ENCODE measurements at places on chromosomes 3 and 15. TPM values are rescaled to one million over a fixed set of nuclear protein-coding genes. Genes with fewer than 3 reads are reported as not detected.

DNA sequence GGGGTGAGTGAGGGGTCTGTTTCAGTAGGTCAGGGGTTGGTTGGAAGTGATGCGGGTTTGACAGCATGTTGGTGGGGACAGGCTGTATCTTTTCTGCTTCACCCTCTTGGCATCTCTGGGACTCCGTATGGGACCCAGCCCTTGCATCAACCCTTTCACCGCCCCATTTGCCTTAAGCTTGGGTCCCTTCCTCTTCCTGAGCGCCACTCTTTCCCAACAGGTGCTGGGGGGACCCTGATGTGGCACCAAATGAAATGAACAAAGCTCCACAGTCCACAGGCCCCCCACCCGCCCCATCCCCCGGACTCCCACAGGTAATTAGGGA, 1.1 kb downstream of the EIF4G1 start:
- H3K4me1 ChIP-seq = peaks cover 11% of the 10 kb centered on the region
- no peaks in the 10 kb centered on the region for H3K36me3 ChIP-seq
- peak overlapping the region; percentile 99 for H3K27ac ChIP-seq
- no peak for DNase-seq

- H3K4me1 ChIP-seq = no peaks in the 10 kb centered on the region
- H3K27ac ChIP-seq = no peak overlapping the region
- DNase-seq = no peak
- H3K27me3 ChIP-seq = no peaks in the 10 kb centered on the region
- H3K4me3 ChIP-seq = no peak overlapping the region
These were observed 101.9 kb upstream of the ICE2 start for GRCh38 chr15:60580650-60581376.

CCDC13 gene
- 2.3 TPM for total RNA-seq

TMEM212 gene
- 1.3 TPM for total RNA-seq

DNAJB11 gene
- 41.6 TPM for total RNA-seq

GRCh38 chr15:55239440-55240124, 42.8 kb upstream of the RSL24D1 start:
- H3K27ac ChIP-seq = no peak overlapping the region
- no peak overlapping the region for H3K4me3 ChIP-seq
- no peaks in the 10 kb centered on the region for H3K4me1 ChIP-seq
- DNase-seq = no peak
- no peaks in the 10 kb centered on the region for H3K36me3 ChIP-seq

DNA sequence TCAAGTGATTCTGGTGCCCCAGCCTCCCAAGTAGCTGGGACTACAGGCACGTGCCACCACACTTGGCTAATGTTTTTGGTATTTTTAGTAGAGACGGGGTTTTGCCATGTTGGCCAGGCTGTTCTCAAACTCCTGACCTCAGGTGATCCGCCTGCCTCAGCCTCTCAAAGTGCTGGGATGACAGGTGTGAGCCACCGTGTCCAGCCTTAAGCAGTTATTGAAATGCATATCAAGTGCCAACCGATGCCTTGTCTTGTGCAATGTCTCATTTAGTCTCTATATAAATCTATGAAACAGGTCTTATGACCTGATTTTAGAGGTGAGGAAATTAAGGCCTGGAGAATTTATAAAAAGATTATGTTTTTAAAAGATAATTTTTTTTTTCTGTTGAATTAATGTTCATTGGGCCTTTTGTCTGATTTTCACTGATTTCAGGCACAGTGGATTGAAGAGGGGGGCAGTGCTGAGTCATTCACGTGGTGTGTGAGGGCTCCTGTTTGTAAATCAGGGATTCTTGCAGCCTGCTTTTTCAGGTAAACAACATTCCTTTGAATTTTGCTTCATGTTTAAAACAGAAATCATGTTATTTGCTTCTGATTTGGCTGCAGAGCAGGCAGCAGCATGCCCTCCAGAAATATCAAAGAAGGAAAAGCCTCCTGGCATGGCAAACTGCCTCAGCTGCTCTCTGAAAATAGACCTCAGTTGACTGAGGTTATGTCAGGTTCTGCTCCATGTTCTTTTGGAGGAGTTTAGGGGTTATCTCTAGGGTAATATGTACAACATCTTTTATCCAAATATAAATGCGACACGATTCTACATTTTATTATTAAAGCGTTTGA, 407.0 kb upstream of the RGMA start:
- H3K4me3 ChIP-seq = no peak overlapping the region
- H3K27me3 ChIP-seq = no peaks in the 10 kb centered on the region
- H3K36me3 ChIP-seq = no peaks in the 10 kb centered on the region
- no peak overlapping the region for H3K27ac ChIP-seq
- no peaks in the 10 kb centered on the region for H3K4me1 ChIP-seq
- no peak for DNase-seq

DNA sequence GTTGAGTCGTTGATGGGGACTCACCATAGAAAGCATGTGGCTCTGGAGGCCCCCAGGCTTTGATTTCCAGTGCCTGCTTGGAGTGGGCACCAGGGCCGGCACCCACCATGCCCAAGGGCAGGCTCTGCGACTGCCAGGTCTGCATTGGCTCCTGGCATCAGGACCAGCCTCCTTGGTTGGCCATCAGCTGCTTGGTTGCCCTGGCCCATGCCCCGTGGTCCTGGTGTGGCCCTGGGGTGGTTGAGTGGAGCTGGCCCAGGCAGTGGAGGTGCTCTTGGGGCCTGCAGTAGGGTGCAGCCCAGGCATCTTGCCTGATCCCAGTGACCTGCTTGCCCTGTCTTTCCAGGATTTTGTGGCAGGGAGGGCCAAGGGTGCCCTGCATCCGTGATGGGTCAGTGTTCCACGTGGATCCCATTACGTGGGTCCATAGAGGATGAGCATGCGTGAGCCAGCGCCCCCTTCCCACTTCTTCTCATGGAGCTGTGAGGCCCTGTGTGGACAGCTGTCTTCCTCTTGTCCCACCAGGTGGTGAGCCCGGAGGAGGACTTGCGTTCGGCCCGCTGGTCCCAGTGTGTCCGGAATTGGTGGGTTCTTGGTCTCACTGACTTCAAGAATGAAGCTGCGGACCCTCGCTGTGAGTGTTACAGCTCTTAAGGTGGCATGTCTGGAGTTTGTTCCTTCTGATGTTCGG, 187.0 kb downstream of the UBE3A start:
- H3K36me3 ChIP-seq = no peaks in the 10 kb centered on the region
- no peak overlapping the region for H3K27ac ChIP-seq
- H3K4me1 ChIP-seq = no peaks in the 10 kb centered on the region

MTFMT gene
- 28.5 TPM for total RNA-seq

GRCh38 chr3:27452368-27453090, 31.7 kb downstream of the SLC4A7 start:
- no peak overlapping the region for H3K27ac ChIP-seq
- no peaks in the 10 kb centered on the region for H3K4me1 ChIP-seq
- no peaks in the 10 kb centered on the region for H3K36me3 ChIP-seq
- H3K4me3 ChIP-seq = no peak overlapping the region

- H3K4me3 ChIP-seq = no peak overlapping the region
- H3K27ac ChIP-seq = no peak overlapping the region
- H3K27me3 ChIP-seq = no peaks in the 10 kb centered on the region
- DNase-seq = no peak
- H3K36me3 ChIP-seq = no peaks in the 10 kb centered on the region
- no peaks in the 10 kb centered on the region for H3K4me1 ChIP-seq
These were observed 223.3 kb upstream of the CCDC54 start for GRCh38 chr3:107153981-107154380.

DNA sequence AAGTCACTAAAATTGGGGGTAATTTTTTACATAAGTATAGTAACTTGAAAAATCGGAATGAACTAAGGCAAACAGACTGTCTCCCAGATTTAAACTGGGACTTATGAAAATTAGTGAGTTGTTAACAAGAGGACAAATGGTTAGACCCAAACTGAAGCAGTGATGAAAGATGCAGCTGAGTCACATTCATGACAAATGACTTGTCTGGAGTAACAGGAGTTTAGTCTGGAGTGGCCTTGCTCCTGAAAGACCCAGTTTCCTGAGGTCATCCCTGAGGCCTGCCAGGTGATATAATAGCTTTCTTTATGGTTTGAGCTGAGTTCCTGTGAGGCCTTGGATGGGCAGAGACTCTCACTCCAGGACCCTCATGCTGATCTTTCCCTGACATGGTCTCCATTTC, 9.6 kb upstream of the CTDSPL start:
- no peak for DNase-seq
- no peak overlapping the region for H3K4me3 ChIP-seq
- no peaks in the 10 kb centered on the region for H3K36me3 ChIP-seq
- H3K27ac ChIP-seq = no peak overlapping the region
- no peaks in the 10 kb centered on the region for H3K4me1 ChIP-seq

GRCh38 chr3:14602006-14602803, 49.4 kb upstream of the CCDC174 start:
- H3K36me3 ChIP-seq = no peaks in the 10 kb centered on the region
- H3K4me3 ChIP-seq = no peak overlapping the region
- H3K4me1 ChIP-seq = no peaks in the 10 kb centered on the region
- peaks cover 4% of the 10 kb centered on the region for H3K27me3 ChIP-seq
- no peak overlapping the region for H3K27ac ChIP-seq

GOLGA8Q gene
- 4.3 TPM for total RNA-seq

DNA sequence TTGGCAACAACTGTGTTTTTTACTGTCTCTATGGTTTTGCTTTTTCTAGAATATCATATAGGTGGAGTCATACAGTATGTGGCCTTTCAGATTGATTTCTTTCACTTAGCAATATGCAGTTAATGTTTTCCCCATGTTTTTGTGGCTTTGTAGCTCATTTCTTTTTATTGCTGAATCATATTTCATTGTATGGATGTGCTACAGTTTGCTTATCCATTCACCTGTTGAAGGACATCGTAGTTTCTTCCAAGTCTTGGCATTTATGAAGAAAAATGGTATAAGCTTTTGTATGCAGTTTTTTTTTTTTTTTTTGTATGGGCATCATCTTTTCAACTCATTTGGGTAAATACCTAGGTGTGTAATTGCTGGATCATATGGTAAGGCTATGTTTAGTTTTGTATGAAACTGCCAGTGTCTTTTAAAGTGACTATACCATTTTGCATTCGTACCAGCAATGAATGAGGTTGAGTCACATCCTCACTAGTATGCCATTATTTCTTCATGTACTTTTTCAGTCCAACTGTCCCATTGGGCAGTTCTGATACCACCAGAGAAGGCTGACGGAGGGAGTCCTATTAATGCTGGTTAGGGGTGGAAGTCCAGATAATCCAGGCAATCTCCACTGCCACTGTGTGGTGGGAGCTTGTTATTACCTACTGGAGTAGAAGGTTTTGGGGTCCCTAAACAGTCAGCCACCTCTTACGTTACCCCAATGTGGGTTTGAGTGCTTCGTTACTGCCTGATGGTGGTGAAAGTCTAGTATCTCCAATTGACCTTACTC, 210.5 kb downstream of the DOCK3 start:
- no peaks in the 10 kb centered on the region for H3K27me3 ChIP-seq
- DNase-seq = no peak
- H3K27ac ChIP-seq = no peak overlapping the region

DNA sequence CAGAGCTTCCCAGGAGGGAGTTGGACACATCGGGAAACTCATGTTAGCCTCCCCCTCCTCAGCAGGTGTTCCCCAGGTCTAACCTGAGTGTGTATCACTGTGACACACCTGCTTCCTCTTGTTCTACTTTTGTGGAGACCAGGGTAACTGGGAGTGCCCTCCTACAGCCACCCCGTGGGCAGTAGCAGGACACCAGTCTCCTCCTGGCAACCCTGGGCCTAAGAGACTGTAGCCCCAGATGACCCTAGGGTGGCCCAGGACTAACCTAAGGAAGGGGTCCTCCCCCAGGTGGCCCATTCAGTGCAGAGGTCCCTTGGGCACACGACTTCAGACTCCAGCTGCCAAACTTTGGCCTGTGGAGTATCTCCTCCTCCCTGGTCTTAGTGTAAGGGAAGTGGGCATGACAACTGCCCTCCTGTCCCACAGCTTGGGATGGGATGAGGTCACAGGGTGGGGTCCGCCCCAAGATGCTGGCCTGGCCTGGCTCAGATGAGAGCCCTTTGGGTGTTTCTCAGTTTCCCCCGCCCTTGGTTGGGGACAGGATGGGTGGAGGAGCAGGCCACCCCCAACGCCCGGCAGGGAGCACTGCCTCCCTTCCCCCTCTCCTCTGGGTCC, 4.8 kb downstream of the CSK start:
- H3K27me3 ChIP-seq = no peaks in the 10 kb centered on the region
- H3K4me3 ChIP-seq = no peak overlapping the region
- no peak for DNase-seq

GNAT1 gene
- total RNA-seq = not detected

GRCh38 chr3:106022913-106023312, 154.1 kb upstream of the CBLB start:
- no peaks in the 10 kb centered on the region for H3K4me1 ChIP-seq
- no peaks in the 10 kb centered on the region for H3K27me3 ChIP-seq
- no peaks in the 10 kb centered on the region for H3K36me3 ChIP-seq
- no peak overlapping the region for H3K4me3 ChIP-seq
- H3K27ac ChIP-seq = no peak overlapping the region
- DNase-seq = no peak

DNA sequence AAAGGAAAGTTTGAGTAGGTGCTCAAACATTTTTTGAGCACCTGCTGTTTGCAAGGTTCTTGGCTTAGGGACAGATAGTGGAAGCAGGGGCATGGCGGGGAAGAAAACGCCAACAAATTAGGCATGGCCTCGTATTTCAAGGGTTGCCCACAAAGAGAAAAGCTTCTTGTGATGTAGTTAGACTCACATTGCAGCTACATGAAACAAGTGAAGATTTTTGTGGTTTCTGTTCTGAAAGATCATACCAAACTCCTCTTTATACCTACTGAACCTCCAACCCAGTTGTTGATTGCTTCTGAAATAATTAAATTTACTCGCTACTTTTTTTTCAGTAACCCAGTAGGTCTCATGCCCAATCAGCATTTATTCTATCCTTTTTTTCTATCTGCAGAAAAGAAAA, 23.5 kb upstream of the RARB start:
- no peaks in the 10 kb centered on the region for H3K36me3 ChIP-seq
- no peak overlapping the region for H3K27ac ChIP-seq
- no peak for DNase-seq
- no peak overlapping the region for H3K4me3 ChIP-seq
- no peaks in the 10 kb centered on the region for H3K27me3 ChIP-seq
- H3K4me1 ChIP-seq = no peaks in the 10 kb centered on the region

RAD51 gene
- total RNA-seq = not detected

DNA sequence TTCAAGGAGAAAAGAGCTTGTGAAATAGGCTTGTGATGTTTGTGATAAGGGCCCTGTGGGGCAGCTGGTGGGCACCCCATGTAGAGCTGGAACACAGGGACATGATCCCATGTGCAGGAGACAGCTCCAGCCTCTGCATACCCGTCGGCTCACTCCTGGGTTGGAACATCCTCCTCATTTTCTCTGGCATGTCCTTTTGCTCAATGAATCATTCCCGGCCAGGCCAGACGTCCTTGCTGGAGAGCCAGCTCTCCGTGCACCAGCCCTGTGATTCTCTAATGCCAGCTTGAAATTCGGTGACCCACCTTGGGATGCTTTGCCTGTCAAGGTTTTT, 77.3 kb downstream of the SMAD3 start:
- no peak overlapping the region for H3K27ac ChIP-seq
- no peaks in the 10 kb centered on the region for H3K27me3 ChIP-seq
- no peaks in the 10 kb centered on the region for H3K36me3 ChIP-seq
- H3K4me3 ChIP-seq = no peak overlapping the region
- peaks cover 9% of the 10 kb centered on the region for H3K4me1 ChIP-seq

DNA sequence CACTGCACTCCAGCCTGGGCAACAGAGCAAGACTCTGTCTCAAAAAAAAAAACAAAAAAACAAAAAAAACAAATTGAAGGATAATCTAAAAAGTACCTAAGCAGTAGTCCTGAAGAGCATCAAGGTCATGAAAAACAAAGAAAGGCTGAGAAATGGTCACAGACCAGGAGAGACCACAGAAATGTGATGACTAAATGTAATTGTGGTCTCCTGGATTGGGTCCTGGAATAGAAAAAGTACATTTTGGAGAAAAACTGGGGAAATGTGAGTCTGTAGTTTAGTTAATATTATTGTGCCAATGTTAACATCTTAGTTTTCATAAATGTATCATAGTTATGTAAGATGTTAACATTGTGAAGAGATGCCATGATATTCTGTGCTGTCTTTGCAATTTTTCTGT, 267.5 kb upstream of the NR2E3 start:
- H3K27ac ChIP-seq = no peak overlapping the region
- no peak for DNase-seq
- no peaks in the 10 kb centered on the region for H3K4me1 ChIP-seq
- H3K27me3 ChIP-seq = no peaks in the 10 kb centered on the region
